ENCODE measurements at places on chromosomes 12 and 14. TPM values are rescaled to one million over a fixed set of nuclear protein-coding genes. Genes with fewer than 3 reads are reported as not detected.

- DNase-seq = no peak
Measured at GRCh38 chr14:73058922-73059673, 764 bp downstream of the RBM25 start.

DNA sequence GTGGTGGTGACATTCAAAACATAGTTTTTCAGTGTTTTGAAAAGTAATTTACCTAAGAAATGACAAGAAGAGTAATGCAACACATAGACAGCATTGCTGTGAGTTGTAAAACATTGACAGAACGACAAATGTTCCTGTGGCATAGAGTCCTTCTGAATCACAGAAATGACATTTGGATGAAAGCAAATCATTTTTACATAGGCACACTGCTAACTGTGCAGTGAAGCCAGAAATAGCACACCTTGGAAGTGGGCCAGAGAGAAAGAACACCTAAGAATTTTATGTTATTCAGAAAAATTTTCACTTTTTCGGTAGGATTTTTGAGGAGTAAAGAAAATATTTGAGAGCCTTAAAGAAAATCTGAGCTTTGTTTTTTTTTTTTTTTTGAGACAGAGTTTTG lies 100.6 kb downstream of the ANO4 start:
- no peak for DNase-seq

DNA sequence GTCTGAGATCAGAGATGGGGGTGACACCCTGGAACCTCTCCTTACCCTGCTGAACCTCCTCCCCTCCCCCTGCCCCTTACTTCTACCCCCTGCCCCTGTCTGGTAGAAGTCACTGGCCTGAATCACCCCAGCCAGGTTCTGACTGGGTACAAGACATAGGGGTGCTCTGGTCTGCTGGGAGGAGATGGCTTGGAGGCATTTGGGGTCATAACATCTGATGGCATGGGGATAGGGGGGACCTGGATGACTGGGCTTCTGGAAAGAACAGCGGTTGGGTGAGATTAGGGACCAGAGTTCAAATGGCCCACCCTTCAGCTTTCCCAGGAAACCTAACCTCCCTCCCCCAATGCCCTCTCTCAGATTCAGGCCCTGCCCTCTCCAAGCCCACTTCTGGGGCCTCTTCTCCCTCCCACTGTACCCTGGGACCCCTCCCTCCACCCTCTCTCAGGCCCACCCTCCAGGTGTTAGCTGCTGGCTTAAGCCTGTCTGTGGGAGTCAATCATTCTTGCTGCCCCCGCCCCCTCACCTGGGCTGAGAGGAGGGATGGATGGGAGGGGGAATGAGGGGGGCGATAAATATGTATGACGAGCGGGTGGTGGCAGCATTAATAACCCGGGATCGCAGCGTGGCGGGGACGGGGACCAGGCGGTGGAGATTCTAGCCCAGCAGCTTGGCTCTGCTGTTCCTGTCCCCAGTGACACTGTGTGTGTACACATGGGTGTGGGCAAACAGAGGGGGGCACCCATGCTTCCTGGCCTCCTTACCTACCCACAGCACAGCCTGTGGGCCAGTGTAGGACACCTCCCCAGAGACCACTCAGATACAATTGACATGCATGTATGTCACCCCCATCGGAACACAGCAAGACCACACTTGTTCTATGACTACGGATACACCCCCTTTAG lies 5.9 kb downstream of the NXPH4 start:
- no peak for DNase-seq

DNA sequence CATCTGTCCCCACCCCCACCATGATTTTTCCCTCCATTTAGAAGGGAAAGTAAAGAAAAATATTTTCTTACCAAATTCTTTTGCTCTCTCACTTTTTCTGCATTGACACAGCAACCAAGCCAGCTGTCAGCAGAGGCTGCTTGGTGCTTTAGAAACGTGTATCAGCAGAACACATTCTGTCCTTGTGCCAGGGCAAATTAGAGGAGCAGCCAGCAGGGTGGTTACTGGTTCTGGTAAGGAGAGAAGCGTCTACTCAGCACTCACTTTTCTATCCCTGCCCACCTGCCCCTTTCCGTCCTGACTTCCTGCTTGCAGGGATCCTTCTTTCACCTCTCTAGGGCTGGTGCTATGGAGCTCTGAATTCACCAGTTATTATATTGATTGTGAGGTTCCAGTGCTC lies 327.5 kb upstream of the PDE3A start:
- no peak for DNase-seq

GRCh38 chr12:41014643-41015020 lies 173.5 kb upstream of the PDZRN4 start:
- DNase-seq = no peak

DNA sequence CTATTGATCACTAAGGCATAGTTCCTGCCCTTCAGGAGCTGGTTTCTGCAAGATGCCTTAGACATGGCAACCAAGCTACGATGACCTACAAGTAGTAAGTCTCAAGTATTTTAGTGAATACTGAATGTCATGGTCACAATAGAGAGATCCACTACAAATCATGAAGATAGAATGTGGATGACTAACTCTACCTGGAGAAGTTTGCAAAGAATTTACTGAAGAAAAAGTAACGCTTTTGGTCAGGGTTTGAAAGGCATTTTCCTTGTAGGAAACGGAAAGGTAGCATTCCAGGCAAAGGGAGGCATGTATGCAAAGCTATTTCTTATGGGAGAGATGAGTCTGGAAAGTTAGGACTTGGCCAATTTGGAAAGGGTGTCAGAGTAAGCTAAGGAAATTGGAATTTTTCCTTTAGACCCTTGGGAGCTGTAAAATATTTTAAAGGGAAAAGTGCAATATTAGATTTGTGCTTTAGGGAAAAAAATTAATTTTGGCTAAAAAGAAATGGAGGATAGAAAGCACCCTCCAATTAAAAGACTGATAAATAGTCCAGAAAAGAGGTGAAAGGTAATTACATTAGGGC lies 377.5 kb downstream of the EGLN3 start:
- no peak for DNase-seq

DNA sequence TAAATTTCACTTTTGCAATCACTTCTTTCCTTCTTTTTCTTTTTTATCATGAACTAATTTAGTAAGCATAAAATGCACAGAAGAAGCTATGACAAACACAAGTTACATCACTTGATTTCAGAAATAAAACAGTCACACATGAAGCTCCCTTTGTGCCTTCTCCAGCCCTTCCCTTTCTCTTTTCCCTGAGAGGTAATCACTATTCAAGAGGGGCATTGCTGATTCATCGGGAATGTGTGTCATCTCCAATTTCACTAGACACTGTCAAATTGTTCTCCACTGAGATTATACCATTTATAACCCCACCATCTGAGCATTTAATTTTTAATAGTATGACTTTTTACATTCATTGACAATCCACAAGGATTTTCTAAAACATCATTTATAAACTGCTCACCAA lies 91.6 kb upstream of the PTPRQ start:
- DNase-seq = no peak

- no peak for DNase-seq
Measured at GRCh38 chr14:32075672-32076277, 1.3 kb upstream of the ARHGAP5 start.

DNA sequence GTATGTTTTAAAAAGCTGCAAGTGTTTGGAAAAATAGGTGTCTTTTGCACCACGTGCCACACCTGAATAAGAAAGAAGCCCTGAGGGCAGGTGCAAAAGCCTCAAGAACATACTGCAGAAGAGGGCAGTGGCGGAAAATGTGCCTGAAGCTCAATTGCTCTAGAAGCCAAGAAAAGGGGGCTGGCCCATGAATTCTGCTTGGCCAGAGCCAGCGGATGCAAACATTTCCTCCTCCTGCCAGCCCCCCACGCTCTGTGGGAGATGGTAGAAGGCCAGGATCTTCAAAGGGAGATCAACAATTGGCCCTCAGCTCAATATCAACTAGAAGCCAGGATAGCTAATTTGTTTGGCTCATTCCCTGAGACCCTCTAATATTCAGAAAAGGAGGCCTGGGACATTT lies 80.3 kb upstream of the TMEM132D start:
- DNase-seq = no peak

DNA sequence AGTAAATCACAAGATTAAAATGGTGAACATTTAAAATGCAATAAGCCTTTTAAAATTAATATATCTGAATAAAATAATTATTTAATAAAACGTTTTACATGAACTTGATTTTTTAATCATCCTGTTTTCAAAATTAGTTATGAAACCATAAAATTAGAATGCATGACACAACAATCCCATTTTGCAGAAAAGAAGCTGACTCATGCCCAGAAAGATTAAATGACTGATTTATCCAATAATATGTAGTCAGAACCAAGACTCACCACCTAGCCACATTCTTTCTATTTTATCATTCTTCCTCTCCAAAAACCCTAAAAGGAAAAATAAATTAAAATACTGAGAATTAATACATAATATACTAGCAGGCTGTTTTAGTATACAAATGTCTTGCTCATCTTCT lies 83.0 kb upstream of the LGR5 start:
- DNase-seq = no peak

- no peak for DNase-seq
Measured at GRCh38 chr14:29705801-29706200, 221.8 kb downstream of the PRKD1 start.

- no peak for DNase-seq
Measured at GRCh38 chr12:54680374-54680773, 32.2 kb upstream of the DCD start.

DNA sequence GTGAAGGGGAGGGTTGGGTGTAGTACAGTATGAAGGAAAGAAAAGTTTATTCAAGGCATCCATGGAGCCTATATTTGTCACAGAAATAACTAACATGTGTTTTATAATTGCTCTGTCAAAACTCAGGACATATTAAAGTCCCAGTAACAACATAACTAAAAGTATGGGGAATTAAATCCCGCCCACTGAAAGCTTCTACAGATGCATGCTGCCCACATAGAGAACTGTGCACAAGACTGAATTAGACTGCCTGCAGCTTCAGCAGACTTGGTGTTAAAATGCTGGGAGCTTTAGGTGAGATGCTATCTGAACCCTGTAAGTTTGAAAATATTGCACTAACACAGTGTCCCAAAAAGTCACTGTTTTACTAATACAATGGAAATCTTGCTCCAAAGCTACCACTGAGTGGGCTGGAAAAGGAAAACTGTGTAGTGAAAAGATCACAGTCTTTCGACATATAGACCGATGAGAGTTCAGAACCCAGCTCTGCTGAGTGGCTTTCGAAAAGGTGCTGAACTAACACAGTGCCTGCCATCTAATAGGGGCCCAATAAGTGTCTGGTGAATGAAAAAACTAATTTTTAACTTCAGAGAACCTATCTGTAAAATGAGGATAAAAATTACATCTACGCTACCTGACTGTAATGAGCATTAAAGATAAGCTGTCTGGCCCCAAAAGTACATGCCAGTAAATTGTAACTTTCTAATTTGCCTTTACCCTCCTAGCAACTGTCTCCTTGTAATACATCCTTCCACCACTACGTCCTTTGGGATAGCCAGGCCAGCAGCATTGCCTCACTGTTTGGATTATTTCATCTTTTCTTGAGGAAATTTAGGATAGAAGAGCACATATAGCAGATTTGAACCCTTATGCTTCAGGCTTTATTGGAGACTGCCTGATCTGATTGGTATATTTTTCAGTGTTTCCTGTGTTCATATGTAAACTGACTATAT lies 237.6 kb downstream of the BCAT1 start:
- DNase-seq = no peak

DNA sequence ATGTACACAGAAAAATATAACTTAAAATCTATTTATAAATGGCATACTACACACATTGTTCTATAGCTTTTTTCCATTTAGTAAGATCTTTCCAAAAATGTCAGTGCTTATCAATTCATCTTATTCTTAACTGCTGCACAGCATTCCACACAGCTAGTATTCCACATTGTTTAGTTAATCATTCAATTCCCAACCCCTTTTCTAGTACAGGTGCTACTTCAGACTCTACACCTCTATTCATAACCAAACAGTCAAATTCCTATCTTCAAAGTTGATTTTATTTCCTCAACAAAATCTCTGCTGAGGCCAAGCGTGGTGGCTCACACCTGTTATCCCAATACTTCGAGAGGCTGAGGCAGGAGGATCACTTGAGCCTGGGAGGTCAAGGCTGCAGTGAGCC lies 12.3 kb upstream of the NEK9 start:
- no peak for DNase-seq

DNA sequence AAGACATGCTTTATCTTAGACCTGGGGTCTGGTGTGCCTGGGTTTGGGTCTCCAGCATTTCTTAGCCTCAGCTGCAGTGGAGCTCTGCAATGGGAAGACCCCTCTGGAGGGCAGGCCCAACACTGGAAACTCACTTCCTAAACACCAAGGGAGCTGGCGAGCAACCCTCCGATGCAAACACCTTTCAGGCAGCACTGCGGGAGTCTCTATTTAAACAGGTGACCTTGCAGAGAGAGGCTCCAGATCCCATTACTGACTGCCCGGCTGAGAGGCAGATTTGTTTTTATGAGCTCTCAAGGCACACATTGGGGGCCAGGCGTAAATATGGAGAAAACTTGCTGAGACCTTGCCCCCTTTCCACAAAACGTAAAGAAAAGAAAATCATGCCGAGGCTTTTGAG lies 195.5 kb downstream of the PAX9 start:
- no peak for DNase-seq

- DNase-seq = no peak
Measured at GRCh38 chr14:68735856-68736255, 57.0 kb downstream of the ZFP36L1 start.

- DNase-seq = no peak
Measured at GRCh38 chr14:68232300-68233055, 412.9 kb downstream of the RAD51B start.

DNA sequence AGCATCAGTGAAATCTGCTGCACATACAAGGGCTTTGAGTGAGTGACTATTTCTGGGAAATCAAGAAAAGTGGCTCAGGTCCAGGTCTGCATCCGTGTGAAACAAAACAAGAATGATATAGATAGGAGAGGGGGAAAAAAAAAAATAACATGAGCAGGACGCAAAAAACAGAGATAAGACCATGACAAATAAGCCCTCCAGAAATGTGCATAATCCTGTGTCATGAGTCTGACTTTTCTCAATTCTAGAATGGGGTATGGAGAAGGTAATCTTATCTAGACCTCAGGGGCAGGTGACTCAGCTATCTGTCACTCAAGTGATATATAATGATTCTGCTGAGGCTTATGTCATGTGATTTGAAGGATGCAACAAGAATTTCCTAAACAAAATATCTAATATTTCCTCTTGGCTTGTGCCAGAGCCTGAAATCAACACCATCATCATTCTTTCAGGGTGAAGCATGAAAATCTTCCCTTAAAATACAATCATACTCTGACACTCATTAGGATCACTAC lies 250.0 kb downstream of the PHLDA1 start:
- no peak for DNase-seq

FAM186B gene
- total RNA-seq = 0.28 TPM

TAS2R9 gene
- not detected for total RNA-seq

KRT85 gene
- total RNA-seq = not detected

ACSS3 gene
- 14.5 TPM for total RNA-seq

MLF2 gene
- 203 TPM for total RNA-seq

FOXG1 gene
- total RNA-seq = not detected

MUCL1 gene
- total RNA-seq = not detected

GPD1 gene
- 0.16 TPM for total RNA-seq

PRH2 gene
- total RNA-seq = not detected
